A549 treated with Mapracorat at 1 μM for 4 hours (cell line): ENCODE measurements at places on chromosomes 2 and 18. TPM values are rescaled to one million over a fixed set of nuclear protein-coding genes. Genes with fewer than 3 reads are reported as not detected.

The EFEMP1 gene
- 31.2 to 57.5 TPM (median 41.7 TPM) in 5 replicates for total RNA-seq

The TEKT4 gene
- total RNA-seq, result not detected in 5 replicates

The RNF144A gene
- total RNA-seq, result 6.6 to 8.8 TPM (median 8.1 TPM) in 5 replicates

The FBLN7 gene
- 0.13 to 0.73 TPM (median 0.58 TPM) in 5 replicates for total RNA-seq

The DES gene
- 0.07 to 0.39 TPM (median 0.24 TPM) in 5 replicates for total RNA-seq

The OTOS gene
- total RNA-seq, result not detected in 5 replicates

The DIS3L2 gene
- 10.4 to 14.6 TPM (median 13.3 TPM) in 5 replicates for total RNA-seq

The NEU2 gene
- not detected in 5 replicates for total RNA-seq

The UPP2 gene
- not detected in 5 replicates for total RNA-seq

The PCARE gene
- total RNA-seq, result not detected in 5 replicates

The TRABD2A gene
- 10.3 to 14.7 TPM (median 12.5 TPM) in 5 replicates for total RNA-seq

The NEU4 gene
- 0.10 to 0.42 TPM (median 0.21 TPM) in 5 replicates for total RNA-seq

The PARD6G gene
- total RNA-seq, result 1.2 to 3.8 TPM (median 2.6 TPM) in 5 replicates

The GALM gene
- total RNA-seq, result 15.6 to 18.5 TPM (median 16.1 TPM) in 5 replicates
